WERI-Rb-1 (cell line): ENCODE measurements at places on chromosomes 7 and 10.

GRCh38 chr7:23357190-23358093, 58.3 kb downstream of the MALSU1 start:
- no peak for DNase-seq

- DNase-seq = no peak
These were observed 5.3 kb downstream of the CLCN1 start for GRCh38 chr7:143321242-143321641.

GRCh38 chr10:69919250-69919649, 117.5 kb downstream of the COL13A1 start:
- DNase-seq = no peak

- peak; percentile 24 for DNase-seq
These were observed 41.4 kb downstream of the VAX1 start for GRCh38 chr10:117096599-117097201.

DNA sequence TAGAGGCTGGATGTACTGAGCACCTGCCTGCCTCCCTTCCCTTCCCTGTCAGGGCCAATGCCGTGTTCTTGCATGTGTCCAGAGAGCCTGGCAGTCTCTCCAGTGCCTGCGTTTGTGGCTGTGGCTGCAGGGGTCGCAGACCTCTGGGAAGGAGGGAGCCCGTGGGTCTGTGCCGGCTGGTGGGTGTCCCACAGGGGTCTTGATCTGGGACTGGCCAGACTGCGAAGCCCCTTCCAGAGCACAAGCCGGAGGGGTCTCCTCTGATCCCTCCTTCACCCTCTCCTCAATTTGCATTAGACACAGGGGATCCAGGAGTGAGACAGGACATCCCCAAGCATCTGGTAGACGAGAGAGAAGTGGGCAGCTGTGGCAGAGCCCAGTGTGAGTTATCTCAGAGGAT, 199.2 kb downstream of the ADARB2 start:
- no peak for DNase-seq

DNA sequence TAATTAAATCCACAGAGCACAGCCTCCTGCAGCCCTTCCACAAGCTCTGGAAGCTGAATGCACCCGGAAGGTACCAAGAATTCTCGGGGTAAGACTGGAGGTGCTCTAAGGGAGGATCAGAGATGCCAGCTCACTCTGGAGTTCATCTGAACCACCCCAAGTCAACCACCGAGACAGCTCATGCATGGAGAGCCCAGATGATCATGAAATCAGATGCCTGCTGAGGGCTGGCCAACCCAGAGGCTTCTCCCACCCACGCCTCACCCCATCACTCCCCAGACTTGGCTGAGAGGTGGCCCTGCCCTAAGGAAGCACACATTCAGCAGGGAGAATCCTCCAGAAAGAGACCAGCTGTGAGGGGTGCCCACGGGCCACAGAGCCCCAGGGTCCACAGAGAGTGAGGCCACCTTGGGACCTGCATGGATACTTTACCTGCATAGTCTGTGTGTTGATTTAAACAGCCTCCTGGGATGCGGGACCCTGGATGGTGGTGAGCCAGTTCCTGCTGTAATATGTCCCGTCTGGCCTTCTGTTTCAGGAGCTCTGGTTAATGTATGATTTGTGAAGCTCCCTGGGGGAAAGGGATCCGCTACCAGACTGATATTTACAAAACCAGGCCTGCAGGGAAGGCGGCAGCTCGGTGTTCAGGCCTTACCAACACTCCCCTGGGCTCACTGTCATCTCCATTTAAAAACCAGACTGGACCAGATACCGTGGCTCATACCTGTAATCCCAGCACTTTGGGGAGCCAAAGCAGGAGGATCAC, 64.9 kb downstream of the INSIG1 start:
- no peak for DNase-seq

- DNase-seq = no peak
These were observed 25.2 kb upstream of the PLXDC2 start for GRCh38 chr10:19791032-19791431.

- DNase-seq = no peak
These were observed 2.7 kb downstream of the EVX1 start for GRCh38 chr7:27245124-27245797.

- no peak for DNase-seq
These were observed 16.7 kb upstream of the HSPB1 start for GRCh38 chr7:76285604-76286374.

GRCh38 chr10:112145263-112145662, 38.3 kb downstream of the GPAM start:
- no peak for DNase-seq

DNA sequence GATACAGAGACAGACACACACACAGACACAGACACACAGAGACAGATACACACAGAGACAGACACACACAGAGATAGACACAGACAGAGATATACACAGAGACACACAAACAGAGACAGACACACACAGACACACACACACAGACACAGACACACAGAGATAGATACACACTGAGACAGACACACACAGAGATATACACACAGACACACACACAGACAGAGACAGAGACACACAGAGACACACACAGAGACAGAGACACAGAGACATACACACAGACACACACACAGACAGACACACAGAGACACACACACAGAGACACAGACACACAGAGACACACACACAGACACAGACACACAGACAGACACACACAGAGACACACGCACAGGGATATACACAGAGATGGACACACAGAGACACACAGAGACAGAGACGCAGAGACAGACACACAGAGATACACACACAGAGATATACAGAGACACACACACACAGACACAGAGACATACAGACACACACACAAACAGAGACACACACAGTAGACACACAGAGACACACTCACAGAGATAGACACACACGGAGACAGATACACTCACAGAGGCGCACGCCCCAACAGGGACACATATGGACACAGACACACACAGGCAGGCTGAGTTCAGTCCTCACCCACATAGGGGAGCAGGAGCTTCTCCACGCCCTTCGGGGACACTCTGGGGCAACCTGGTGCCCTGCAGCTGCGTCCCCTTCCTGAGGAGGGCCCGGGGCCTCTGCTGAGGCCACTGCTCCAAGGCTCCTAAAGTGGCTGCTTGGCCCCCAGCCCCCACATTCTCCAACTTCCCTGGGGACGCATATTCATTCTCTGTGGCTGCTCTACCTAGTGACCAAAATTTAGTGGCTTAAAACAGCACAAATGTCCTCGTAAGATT, 10.3 kb upstream of the PPP2R2D start:
- no peak for DNase-seq

DNA sequence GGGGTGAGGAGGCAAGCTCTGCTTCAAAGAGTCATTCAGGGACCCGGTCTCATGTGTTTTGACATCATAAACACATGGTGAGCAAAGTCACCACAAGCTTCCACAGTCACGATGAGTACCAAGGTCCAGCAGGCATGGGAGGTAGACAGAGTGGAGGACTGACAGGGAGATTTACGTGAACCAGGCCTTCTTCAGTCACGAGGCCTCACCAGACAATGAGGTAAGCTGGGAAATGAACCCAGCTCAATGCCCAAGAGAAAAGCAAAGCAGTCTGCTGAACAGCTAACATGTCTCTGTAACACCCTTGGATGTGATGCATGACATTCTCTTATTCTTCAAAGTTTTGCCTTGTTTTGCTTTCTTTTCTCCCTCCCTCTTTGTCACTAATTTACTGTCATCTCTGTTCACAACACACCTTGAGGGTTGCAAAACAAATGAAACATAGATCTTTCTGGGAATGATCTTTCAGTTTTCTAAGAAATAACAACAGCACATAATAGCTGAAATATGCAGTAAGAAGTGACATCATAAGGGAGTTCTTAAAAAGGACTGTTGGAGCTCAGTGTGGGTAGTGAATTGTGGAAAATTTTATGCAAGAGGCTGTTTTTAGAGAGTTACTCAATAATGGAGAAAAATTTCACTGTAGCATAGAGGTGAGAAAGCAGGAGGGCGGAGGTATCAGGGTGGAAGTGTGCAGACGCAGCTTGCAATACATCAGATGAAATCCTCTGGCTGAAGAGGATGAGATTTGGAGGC, 9.0 kb downstream of the PPP1R17 start:
- DNase-seq = no peak

DNA sequence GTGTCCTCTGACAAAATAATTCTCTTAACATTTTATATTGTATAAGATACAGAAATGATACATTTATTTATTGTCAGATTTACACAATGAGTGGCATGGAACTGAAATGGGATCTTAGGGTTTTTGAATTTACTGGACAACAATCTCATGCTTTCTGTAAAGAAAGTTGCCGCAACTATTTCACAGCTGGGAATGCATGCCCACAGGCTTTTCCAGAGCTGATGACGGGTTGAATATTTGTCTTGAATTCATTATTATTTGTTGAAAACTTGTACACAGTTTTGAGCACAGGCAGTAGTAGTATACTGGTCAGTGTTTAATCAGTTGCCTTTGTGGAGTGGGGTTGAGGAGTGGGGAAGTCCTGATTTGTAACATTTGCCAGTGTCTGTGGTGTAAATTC, 20.5 kb upstream of the MRC1 start:
- no peak for DNase-seq

GRCh38 chr10:71816421-71816851, 34.6 kb downstream of the PSAP start:
- DNase-seq = no peak

DNA sequence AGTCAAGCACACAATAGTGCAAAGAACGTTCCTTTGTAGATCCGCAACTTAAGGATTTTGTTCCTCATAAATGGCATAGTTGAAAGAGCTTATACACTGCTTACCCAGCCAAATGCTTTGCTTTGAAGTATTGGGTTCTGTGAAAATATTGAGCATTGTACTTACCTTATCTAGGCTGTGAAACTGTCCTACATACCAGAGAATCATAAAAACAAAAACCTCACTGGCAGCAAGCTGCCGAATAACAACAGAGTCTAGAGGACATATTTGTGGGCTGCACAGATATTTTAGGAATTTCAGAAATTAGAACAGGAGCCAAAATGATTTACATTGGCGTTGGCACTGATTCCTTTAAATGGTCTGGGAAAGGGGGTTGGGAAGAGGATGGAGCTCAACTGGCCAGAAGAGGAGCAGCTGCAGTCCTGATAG, 174.8 kb downstream of the RTKN2 start:
- DNase-seq = no peak

DNA sequence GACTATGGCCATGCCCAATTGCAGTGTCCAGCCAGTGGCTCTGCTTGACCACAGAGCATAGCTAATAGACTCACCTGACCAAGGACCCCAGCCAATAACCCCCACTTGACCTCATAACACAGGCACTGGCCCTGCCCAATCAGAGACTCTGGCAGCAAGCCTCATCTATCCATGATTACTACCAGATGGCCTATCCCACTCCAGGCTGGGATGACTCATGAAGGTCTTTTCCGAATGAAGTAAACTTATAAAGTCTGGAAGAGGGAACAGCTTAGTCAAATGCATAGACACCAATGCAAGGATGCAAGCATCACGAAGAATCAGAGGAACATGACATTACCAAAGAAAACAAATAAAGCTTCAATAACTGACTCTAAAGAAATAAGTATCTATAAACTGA, 141.4 kb downstream of the TMEM168 start:
- DNase-seq = no peak

DNA sequence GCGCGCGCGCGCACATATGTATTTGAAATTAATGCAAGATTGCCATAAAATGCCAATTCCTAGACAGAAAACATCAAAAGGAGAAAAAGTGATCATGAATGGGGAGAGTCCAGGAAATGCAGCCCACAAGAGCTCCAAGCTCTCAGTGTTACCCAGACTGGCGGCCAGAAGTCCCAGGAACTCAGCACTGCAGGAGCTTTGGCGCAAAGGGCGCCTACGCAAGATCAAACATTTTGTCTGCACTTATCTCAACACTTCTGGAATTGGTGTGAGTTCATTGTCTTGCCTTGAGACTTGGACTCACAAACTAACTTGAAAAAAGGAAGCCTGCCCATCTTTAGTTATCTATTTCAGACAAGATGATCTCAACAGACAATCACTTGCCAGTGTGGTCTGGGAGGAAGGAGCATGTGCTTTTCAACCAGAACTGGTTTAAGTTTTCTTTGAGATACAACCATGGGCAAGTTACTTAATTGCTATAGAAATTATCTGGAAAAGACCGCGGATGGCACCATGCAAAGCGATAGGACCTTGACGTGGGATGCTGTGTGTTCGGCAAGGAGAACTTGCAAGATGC, 77.2 kb downstream of the KIAA1549 start:
- DNase-seq = no peak

GRCh38 chr10:121766426-121766825, 161.4 kb downstream of the ATE1 start:
- no peak for DNase-seq

- no peak for DNase-seq
These were observed 36.6 kb downstream of the ERCC6 start for GRCh38 chr10:49502358-49502757.

- no peak for DNase-seq
These were observed 125.8 kb downstream of the TPST1 start for GRCh38 chr7:66330961-66331360.

- DNase-seq = no peak
These were observed 23.6 kb downstream of the BEND7 start for GRCh38 chr10:13505052-13505680.

DNA sequence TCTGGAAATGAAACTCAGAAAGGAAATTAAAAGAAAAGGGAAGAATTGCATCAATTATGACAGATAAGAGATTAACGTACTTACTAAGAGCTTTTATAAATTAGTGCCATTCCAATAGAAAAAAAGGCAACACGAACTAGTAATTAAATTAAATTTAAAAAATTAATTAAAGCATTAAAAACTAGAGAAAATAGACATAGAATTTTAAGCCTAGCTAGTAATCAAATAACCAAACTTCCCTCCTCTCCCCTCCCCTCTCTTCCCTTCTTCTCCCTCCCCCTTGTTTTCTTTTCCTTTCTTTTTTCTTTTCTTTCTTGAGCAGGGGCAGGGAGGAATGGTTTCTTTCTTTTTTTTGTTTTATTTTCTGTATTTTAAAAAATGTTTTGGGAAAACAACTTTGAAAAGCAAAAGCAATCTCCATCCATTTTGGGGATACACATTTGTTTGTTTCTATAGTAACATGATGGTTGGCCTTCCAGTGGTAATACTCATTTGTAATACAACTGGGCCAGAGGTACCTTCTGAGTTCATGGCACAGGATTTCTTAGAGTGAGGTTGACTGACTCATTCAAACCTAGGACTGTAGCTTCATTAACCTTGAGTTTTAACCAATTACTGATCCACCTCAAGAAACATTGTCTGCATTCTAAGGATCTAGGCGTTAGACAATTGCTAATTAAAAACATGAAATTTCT, 132.6 kb downstream of the ST7 start:
- DNase-seq = no peak

DNA sequence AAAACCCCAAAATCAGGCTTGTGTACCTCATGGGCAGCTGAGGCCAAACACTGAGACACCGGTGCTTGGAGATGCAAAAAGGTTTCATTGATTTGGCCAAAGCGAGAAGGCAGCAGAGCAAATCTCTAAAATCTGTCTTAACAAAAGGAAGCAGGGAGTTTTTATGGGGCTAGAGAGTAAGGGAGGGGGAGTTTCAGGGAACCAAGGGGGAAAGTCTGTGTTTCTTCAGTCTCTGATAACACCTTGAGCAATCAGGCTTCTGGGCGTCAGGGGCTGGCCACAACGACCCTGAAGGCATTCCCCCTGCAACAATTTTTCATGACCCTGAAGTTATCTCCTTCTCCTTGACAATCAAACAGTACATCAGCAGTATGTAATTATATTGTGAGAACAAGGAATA, 2.7 kb upstream of the ZNF786 start:
- no peak for DNase-seq

GRCh38 chr10:132944510-132944909, 2.1 kb upstream of the CFAP46 start:
- DNase-seq = no peak
